Foreskin keratinocyte (primary cell): ENCODE measurements at places on chromosomes 16 and 17. TPM values are rescaled to one million over a fixed set of nuclear protein-coding genes. Genes with fewer than 3 reads are reported as not detected.
A peak's percentile ranks its signal among the peaks of the same experiment; 100 is the strongest.

The BFAR gene
- 52.8 and 53.2 TPM in 2 replicates for polyA plus RNA-seq

The PRCD gene
- polyA plus RNA-seq = 0.93 and 0.99 TPM in 2 replicates

DNA sequence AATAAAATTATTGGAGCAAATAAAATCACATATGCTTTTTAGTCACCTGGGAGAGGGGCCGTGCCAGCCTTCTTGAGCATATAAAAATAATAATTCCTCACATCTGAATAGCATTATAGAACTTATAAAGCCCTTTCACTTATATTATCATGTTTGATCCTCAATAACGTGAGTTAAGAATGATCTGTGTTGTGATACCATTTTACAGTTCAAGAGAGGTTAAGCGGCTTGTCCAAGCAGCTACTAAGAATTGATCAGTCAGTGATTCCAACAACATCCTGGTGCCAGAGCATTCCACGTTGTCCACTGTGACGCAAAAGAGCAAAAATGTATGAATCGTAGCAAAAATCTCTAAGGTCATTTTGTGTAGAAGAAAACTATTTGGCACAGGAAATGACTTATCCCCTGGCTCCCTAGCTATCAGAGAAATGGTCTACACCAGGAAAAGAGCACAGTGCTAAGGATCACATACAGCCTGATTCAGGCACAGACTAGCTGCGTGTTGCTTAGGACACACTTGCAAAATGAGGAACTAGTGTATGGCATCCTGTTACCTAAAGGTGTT is 33.0 kb downstream of the ANKFN1 start:
- no peak for DNase-seq

- DNase-seq = no peak
Measured at GRCh38 chr16:73796241-73796640, 500.4 kb upstream of the PSMD7 start.

DNA sequence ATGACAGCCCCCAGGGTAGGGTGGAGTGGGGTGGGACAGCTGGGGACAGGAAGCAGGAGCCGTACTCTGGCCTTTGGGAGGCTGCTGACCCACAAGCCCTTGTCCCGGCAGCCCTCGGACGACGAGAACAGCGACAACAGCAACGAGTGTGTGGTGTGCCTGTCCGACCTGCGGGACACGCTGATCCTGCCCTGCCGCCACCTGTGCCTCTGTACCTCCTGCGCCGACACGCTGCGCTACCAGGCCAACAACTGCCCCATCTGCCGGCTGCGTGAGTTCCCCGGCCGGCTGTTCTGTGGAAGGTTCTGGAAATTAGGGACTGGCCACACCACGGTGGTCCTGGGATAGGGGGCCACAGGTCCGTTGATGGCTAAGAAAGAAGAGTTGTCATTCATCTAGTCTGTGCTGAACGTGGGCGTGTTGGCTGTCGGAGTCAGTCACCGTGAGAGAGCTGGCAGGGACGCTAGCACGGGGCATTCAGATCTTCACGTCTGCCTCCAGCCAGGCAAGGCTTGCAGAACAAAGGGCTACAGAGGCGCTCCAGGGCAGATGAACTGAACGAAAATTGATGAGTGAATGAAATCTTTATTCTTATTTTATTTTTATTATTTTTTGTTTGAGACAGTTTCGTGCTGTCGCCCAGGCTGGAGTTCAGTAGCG is 19.8 kb upstream of the NUDT16L1 start:
- DNase-seq = no peak

- DNase-seq = no peak
Measured at GRCh38 chr16:89200124-89200849, at the start of gene SLC22A31. Gene SLC22A31 (minus strand): TSS chr16:89200537. CDS start chr16:89200501, 36 bp downstream.

DNA sequence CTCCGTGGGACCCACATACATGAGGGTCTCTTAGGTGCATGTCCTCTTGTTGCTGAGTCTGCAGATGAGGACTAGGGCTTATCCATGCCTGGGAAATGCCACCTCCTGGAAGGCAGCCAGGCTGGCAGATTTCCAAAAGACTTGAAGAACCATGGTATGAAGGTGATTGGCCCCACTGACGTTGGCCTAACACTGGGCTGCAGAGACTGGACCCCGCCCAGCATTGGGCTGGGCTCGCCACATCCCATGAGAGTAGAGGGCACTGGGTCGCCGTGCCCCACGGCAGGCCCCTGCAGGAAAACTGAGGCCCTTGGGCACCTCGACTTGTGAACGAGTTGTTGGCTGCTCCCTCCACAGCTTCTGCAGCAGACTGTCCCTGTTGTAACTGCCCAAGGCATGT is 38.2 kb upstream of the IL21R start:
- DNase-seq = peak; percentile 18

- no peak for DNase-seq
Measured at GRCh38 chr16:7861891-7862582, 529.4 kb downstream of the RBFOX1 start.

- no peak for DNase-seq
Measured at GRCh38 chr17:2233441-2233947, 70.1 kb downstream of the SMG6 start.

DNA sequence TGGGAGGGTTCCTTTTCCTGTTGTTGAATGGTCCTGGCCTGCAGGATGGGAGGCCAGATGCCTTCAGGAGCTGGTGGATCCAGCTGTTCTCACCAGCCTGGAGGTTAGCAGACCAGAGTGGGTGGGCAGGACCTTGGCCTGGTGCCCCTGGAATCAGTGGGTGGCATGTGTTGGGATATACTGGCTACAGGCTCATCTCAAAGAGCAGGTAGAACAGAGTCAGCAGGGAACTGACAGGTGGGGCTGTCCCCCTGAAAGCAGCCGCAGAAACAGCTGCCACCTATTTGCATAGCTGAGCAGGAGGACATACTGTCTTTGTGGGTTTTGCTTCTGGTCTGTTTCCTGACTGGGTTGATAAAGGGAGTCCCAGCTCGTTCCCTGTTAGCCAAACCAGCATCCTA is 144.1 kb downstream of the RAB11FIP4 start:
- no peak for DNase-seq

DNA sequence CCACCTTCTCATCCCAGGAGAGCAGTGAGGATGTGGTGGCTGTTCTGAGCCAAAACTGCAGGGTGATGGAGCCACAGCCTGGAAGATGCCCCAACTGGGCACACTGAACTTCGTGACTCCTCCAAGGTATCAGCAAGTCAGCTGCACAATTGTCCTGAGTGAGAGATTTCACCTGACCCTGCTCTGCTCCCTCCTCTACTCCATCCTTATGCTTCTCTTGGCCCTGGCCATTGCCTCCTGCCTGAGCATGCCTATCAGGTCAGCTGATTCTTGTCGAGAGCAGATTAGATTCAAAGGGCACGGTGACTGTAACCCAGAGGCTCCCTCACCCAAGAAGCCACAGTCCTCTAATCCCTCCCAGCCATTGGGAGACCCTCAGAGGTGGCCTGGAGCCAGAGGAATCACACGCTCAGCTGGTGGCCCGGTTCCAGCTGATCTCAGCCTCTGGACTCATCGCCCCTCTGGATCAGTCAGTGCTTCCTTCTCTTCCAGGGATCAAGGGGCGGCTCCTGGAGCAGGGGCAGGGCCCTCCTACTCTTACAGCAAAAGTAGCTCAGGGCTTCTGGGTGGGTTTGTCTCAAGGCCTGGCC is 7.0 kb upstream of the CYB561 start:
- no peak for DNase-seq

DNA sequence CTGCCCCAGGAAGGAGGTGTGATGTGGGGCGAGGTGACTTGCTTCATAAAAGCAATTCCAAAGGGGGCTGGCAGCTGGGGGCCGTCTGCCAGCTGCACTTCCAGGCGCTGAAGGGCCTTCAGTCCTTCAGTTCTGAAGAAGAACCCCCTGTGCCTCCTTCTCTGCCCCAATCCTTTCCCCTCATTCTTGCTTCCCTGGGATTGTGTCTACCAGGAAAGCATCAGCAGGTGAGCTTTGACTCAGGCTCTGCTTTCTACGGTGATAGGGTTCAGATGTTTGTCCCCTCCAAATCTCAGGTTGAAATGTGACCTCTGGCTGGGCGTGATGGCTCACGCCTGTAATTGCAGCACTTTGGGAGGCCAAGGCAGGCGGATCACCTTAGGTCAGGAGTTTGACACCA is 52.5 kb upstream of the NKD1 start:
- DNase-seq = no peak

DNA sequence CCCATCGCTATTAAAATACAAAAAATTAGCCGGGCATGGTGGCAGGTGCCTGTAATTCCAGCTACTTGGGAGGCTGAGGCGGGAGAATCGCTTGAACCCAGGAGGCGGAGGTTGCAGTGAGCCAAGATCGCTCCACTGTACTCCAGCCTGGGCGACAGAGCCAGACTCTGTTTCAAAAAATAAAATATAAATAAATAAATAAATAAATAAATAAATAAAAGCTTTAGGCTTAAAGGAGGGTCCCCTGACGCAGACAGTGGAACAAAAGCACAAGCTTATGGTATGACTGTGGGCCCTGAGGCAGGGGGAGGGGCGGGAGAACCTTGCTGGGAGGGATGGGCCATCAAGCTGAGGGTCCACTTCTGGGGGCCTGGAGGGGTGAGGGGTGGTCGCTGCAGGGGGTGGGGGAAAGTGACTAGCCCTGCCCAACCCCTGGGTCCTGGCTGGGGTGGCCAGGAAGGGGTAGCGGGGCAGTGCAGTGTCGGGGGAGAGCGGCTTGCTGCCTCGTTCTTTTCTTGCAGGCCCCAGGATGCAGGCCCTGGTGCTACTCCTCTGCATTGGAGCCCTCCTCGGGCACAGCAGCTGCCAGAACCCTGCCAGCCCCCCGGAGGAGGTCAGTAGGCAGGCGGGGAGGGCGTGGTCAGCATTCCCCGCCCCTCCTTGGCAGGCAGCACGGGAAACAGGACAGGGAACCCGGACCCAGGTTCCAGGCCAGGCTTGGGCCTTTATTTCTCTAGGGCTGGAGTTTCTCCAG is 4.7 kb downstream of the SERPINF1 start:
- DNase-seq = no peak

GRCh38 chr17:59296190-59296589 is 35.3 kb upstream of the YPEL2 start:
- DNase-seq = no peak

DNA sequence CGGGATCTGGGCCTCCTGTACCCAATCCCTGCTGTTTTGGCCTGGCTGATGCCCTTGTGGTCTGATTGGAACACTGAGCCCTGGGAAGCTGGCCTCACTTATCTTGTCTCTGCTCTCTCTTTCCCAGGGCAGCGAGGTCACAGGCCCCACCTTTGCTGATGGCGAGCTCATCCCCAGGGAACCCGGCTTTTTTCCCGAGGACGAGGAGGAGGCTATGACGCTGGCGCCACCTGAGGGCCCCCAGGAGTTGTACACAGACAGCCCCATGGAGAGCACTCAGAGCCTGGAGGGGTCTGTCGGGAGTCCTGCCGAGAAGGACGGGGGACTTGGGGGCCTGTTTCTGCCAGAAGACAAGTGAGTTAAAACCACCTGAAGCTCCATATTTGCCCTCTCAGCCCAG is 126.0 kb downstream of the RAB11FIP4 start:
- no peak for DNase-seq

DNA sequence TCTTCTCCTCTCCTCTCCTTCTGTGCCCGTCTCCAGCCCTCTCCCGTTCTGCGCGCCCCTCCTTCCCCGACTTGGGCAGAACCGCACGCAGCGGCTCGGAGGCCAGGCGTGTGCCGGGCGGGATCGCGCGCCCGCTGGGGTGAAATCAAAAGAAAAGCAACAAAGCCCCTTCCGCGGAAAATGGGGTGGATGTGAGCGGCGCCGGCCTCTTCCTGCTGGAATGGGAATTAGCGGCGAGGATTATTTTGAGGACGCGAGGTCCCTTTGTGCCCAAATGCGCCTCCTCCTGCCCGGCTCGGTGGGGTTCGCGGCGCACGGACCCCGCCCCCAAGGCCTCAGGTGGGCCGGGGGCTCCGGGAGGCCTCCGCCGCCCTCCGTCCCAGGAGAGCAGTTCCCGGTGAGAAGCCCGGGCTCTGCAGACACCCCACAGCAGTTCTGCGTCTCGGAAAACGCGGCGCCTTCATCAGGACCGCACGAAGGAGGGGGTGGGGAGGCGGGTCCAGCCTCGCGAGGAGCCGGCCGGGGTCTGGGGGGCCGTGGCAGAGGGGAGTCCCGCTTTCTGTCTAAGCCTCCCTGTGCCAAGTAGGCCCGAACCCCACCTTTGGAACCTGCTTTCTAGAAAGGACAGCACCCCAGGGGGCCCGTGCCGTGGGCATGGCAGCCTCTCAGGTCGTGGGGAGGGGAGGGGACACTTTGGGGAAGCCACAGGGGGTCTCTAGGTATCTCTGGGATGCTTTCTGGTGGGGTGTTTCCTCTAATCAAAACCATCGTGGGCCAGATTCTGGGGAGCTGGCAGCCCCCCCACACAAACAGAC is 91.0 kb upstream of the CBX4 start:
- no peak for DNase-seq

- no peak for DNase-seq
Measured at GRCh38 chr16:9016824-9017223, 53.1 kb upstream of the USP7 start.

DNA sequence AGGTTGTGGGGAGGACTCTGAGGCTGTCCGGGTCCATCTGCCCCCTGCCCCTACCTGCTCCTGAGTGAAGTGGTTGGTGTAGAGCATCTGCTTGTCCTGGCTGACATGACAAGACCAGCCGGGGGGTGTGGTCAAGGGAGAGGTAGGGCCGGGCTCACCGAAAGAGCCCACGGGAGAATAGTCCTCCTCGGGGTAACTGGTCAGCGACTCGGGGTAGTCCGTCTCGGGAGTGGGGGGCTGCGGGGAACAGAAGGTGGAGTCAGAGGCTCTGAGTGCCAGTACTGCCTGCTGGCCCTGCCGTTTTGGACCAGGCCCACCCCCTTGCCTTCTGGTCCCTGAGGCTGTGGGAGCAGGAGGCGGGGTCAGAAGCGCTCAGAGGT is 27.8 kb downstream of the ARHGAP27 start:
- no peak for DNase-seq

- DNase-seq = no peak
Measured at GRCh38 chr17:17525956-17526355, 29.8 kb upstream of the RASD1 start.

DNA sequence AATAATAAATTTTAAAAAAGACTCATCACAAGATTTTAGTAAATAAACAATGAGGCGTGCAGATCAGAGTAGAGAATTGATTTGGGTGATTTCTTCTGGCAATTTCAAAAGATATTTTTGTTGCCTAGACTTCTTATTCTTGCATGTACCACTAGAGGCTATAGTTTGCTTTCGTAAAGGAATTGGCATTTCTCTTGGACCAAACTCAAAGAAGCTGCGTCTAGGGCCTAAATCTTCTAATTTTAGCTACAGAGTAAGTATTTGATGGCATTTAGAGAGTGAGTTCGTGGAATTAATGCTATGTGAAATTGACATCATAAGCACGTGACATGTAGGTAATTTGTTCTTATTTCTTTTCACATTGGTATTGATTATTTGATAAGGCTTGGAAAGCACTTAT is 24.4 kb upstream of the ABCC11 start:
- DNase-seq = no peak

- DNase-seq = no peak
Measured at GRCh38 chr17:63039342-63039741, 73.3 kb downstream of the TANC2 start.

GRCh38 chr16:88479793-88480760 is 27.0 kb downstream of the ZFPM1 start:
- no peak for DNase-seq
